ENCODE measurements at places on chromosomes 2 and 18.

DNA sequence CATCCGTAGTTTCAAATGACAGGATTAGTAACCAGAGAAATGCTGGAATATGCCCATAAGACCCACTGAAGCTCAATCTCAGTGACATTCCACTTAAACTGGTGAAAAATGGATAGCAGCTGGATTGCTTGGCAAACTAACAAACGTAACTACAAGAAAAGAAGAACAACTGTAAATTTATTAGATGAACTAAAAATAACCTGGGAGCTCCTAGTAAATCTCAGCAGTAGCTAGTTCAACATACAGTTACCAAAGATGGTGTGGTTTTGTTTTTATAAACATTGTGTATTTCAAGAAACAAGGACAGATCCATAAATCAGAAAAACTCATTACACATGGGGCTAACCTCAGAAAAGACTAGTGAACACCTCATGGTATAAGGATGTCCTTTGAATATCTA is 531.9 kb downstream of the XIRP2 start:
- DNase-seq: no peak

DNA sequence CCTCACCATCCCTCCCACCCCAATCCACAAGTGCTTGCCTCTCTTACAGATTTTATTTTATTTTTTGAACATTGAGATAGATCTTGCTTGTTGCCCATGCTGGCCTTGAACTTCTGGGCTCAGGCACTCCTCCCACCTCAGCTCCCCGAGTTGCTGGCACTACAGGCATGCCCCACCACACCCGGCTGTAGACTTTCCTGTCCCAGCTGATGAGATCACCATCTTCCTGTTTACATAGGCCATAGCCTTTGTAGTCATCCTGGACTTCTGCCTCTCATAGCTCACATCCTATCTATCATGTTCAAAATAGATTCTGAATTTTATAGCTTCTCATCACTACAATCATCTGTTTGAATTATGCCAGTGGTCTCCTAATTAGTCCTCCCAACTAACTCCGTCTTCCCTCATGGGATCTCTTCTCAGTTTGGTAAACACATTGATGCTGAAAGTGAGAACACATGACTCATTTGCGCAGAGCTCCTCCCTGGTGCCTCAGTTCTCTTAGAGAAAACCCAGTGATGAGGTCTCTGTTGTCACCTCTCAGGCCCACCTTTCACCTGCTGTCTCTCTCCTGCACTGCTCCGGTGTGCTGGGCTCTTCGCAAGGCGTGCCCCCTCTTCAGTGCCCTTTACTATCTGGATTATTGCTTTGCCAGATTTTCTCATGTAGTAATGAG is 243.0 kb downstream of the ZNF407 start:
- no peak for DNase-seq

DNA sequence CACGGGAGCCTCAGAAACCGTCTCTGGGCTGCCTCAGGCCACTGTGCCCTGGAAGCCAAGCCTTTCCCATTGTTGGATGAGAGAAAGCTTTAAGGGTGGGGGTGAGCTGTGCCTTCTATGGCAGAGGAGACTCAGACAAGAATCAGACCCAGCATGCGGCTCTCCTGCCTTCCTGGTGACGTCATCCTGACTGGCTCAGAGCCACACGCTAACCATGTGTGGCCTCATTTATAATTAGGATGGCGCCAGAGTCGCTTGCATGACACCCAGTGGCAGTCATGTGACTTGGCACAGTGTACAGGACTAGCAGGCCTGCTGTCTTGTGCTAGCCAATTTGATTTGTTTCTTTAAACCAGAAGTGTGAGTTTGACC is 99.1 kb downstream of the SH3BP4 start:
- DNase-seq: no peak

- DNase-seq: no peak
These were observed 38.9 kb downstream of the MYCN start for GRCh38 chr2:15979051-15979758.

GRCh38 chr2:25252291-25253152 is 84.1 kb upstream of the POMC start:
- peak; percentile 44 for DNase-seq

- no peak for DNase-seq
These were observed 42.1 kb downstream of the TMEM37 start for GRCh38 chr2:119473621-119474370.

DNA sequence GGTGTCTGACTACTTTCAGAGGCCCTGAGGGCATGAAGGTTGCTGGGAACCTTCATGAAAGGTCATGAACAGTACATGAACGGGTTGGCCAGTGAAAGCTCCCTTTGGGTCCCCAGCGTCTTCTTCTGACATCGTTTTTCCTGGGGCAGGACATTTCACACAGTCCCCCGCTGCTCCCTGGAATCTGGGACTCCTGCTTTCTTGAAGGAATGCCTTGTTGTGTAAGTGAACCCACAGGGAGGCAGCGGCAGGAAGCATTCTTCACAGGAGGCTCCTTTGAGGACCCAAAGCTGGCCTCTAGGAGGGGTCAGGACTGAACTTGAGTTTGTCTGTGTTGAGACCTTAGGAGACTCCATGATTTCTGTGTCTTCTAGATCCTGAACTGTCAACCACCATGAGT is 144.3 kb downstream of the KCNE4 start:
- DNase-seq: no peak

DNA sequence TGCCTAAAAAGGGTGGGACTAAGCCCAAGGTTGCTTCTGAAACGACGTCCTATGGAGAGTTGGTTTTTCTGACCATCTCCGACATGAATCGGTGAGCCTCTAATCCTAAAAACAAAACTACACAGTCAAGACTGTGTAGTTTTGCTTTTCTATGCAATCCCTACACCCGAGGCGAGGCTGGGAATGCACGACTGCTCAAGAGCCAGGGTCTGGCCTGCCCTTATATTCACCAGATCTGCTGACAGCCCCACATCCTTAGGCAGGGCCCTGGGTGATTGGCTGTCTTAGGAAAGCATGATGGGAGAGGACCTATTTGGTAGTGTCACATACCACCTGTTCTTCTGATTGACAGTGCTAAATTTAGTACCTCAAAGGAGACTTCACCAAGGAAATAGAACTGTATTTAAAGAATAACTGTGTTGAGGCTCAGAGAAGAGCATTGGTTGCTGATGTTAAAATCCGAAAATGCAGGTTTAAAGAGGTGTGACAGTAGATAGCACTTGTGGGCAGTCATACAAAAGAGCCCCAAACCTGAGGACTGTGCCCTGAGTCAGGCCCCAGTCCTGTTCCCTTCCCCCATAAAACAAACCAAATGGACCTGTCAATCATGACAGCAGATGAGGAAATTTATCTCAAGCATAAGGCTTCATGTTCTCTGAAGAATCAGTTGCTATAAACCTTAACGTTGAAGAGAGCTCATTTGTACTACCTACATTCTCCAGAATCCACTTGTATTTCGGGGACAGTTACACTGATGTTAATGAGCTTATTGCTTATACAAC is at the start of gene TTN:
Gene TTN, minus strand, starts transcription at position 197 of the 782 bp plus-strand sequence. CDS start 2,781 bp downstream, outside the sequence.
- DNase-seq: no peak

GRCh38 chr2:96389736-96390135 is 54.2 kb downstream of the NCAPH start:
- DNase-seq: no peak

DNA sequence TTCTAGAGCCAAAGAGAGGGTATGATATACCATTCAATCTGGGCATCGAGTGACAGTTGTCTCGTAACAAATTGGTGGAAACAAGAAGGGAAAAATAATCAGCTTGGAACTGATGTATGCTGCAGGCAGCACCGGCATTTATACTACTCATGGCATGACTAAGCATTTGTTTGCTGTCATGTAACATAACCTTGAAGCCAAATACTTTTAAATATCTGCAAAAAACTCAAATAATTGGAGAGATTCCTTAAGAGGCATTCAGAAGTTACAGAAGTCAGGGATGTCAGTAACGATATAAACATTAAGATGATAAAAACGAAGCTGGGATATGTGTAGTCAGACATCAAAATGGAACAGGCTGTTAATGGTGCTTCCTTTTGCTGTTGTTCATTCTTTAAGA is 157.3 kb upstream of the MMADHC start:
- DNase-seq: no peak

All from stimulated activated CD8-positive, alpha-beta memory T cell treated with anti-CD3 and anti-CD28 coated beads, Interleukin-2, amount 100 ng/mL, for 48 hours (primary cell).